ENCODE measurements at places on chromosomes 6 and 20.

DNA sequence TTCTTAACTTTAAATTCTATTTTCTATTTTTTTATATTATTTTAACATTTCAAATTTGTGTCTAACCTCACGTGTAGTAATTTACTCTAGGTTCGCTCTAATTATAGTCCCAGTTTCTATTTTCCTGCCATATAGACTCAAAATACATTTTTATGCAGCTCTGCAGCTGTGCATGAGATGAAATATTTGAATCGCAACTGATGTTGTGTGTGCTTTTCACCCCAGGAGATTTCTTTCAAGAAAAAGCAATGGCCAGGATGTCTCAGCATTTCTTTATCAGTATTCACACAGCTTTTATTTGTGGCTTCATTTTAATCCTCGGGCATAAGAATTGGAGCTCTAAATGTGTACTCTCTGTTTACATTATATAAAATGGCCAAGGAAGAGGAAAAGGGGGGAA lies 157.6 kb downstream of the HDGFL1 start:
- DNase-seq: no peak

- DNase-seq: peak; percentile 79
Measured at GRCh38 chr6:3749977-3750316, 1.6 kb downstream of the PXDC1 start.

DNA sequence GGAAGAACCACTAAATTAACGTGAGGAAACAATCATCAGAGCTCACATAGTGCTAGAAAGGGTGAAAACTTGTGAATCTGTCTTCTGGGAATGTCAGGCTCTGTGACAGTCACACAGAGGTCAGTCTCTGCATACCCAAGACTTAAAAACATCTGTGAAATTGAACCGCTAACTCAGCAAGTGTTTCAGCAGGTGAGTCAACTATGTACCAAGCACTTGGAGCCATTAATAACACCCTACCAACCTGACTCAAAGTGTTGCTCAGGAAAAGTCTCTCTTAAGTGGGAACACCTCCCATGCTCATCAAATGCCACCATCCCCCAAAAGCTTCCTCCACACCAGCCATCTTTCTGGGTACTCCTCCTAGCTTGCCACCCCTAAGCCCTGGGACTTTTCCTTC lies 92.3 kb upstream of the CARMIL1 start:
- no peak for DNase-seq

GRCh38 chr20:56368351-56369134 lies 9.8 kb downstream of the FAM210B start:
- DNase-seq: no peak

DNA sequence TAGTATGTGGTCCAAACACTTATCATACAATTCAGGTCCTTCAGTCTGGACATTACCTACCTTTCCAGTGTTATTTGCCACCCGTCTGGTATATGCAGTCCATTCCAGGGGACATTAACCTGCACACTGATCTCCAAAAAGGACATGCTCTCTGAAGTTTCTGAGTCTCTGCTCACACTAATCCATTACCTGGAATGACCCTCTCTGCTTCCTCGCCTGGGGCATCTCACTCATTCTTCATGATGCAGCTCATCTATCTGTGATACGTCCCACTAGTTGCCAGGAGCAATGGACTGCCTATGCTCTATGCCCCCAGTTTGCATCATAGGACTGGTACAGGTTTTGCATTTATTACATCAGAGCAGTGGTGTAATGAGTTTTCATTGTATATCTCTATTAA lies 5.9 kb upstream of the TUBB2B start:
- DNase-seq: no peak

DNA sequence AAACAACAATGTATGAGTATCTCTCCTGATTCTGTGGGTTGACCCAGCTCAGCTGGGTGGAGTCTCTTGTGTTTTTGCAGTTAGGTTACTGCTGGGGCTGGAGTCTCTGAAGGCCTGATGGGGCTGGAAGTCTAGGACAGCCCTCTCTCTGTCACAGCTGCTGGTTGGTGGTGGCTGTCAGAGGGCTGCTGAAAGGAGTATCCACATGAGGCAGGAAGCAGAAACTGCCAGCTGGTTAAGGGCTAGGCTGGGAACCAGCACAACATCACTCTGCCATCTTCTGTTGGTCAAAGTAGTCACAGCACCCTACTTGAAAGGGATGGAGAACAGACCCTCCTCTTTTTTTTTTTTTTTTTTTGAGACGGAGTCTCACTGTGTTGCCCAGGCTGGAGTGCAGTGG lies 10.0 kb upstream of the PACSIN1 start:
- DNase-seq: no peak

- DNase-seq: no peak
Measured at GRCh38 chr6:34568341-34569201, 12.4 kb upstream of the SPDEF start.

DNA sequence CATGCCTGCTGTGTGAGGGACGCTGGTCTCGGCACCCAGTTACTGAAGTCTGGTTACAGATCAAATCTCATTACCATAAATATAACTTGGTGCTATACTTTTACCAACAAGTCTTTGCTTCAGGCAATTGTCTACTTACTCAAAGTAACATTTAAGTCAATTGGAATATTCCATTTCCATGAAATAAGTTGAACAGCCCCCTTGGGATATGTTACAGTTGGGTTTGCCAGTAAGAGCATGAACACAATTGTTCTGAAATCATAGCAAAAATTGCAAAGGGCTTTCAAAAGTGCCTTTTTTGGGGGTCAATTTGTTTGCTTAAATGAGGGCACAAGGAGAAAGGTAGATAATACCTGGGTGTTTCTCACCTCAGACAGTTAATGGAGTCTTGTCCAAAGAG lies 170.9 kb upstream of the EXOC2 start:
- no peak for DNase-seq

- no peak for DNase-seq
Measured at GRCh38 chr20:21570285-21570992, 56.6 kb upstream of the NKX2-2 start.

- no peak for DNase-seq
Measured at GRCh38 chr6:84258866-84259265, 31.4 kb upstream of the CEP162 start.

DNA sequence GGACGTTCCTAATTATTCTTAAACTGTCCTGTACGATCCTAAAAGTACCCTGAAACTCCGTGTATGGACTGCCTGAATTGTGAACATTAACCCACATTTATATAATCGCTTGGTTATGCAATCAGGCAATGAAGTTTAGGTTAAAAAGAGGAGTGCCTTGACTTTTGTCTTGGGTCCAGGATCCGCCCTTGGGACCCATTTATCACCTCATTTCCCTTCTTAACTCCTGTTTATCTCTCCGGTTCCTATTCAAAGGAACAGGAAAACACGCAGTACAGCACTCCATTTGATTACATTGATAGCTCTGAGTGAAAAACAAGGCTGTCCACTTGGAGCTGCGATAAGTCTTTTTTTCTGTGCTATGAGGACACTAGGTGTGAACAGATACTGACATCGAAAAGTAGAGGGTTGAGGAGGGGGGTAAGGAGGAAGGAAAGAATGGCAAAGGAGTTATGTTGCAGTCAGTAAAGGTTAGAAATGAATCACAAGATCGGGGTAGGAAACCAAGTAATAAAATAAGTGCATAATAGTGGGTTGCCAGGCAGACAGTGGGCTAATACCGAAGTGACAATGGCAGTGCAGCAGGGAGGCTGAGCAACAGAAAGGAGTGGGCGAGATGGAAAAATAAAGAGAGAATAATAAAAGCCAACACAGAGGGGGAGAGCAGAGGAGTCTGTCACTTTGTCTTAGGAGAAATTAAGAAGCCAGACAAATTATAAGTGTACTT lies 15.9 kb upstream of the PCK1 start:
- DNase-seq: no peak

DNA sequence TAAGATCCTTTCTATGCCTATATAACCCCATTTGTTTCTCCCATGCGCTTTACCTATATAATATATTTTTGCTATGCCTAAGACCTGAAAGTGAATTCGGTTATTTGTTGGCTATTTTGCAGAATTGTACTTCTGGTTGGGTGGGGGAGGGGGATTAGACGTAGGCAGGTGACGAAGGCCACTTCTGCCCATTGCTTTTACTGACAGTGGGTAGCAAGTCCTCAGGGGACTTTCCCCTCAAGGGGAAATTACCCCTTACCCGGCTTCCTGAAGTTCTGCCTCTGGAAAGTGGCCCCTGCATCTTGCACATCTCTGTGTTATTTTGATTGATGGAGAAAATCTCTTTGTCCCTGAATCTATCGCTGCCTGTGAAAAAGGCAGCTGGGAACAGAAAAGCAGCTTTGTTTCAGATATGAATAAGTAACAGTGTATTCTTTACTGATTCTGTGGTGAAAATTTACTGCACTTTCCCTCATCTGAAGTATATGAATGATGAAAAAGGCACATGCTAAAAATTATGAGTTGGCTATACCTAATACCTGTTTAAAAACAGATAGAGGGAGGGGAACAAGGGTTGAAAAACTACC lies 133.9 kb downstream of the UTRN start:
- DNase-seq: no peak

GRCh38 chr6:105921781-105922180 lies 164.4 kb upstream of the PRDM1 start:
- no peak for DNase-seq

GRCh38 chr6:167244064-167244960 lies 46.8 kb upstream of the UNC93A start:
- no peak for DNase-seq

GRCh38 chr6:21744331-21744730 lies 150.8 kb downstream of the SOX4 start:
- DNase-seq: no peak

DNA sequence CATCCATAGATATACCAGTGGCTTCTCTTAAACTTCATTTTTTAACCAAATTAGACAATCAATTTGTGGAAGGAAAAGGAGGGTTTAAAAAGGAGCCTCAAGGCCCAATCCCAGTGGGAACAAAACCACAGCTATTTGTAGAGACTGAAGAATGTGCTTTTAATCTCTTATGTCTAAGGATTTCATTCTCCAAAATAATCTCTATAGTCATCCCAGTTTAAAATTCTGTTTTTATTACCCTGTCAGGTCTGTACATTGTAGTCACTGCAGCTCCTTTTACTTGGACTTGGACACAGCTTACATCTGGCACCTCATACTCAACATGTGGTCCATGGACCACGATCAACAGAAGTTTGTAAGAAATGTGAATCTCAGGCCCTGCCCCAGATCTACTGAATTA lies 152.1 kb upstream of the STMND1 start:
- peak; percentile 83 for DNase-seq

GRCh38 chr6:56227071-56227879 lies 20.1 kb downstream of the COL21A1 start:
- peak; percentile 83 for DNase-seq

GRCh38 chr6:26240157-26241032 lies 124.6 kb upstream of the BTN3A2 start:
- peak; percentile 94 for DNase-seq

DNA sequence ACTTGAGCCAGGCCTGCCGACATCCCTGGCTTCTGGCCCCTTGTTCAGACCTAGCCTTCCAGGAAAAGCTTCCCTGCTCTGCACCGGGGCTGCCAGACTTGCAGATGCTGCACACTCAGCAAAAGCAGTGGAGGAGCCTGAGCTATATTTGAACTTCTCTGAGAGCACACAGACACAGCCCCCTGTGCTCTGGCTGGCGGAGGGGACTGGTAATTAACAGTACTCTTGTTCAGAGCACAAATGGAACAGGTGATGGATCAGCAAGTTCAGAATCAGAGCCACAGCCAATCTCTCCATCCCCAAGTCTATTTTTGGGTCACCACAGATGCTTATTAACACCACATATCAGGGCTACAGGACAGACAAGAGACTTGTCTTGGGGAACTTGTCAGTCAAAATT lies 27.6 kb upstream of the RIMS4 start:
- DNase-seq: no peak

- DNase-seq: no peak
Measured at GRCh38 chr6:101489456-101489855, 95.9 kb downstream of the GRIK2 start.

GRCh38 chr6:108380876-108381275 lies 86.0 kb downstream of the AFG1L start:
- DNase-seq: no peak

GRCh38 chr6:133208183-133208755 lies 32.9 kb upstream of the EYA4 start:
- DNase-seq: peak; percentile 48

DNA sequence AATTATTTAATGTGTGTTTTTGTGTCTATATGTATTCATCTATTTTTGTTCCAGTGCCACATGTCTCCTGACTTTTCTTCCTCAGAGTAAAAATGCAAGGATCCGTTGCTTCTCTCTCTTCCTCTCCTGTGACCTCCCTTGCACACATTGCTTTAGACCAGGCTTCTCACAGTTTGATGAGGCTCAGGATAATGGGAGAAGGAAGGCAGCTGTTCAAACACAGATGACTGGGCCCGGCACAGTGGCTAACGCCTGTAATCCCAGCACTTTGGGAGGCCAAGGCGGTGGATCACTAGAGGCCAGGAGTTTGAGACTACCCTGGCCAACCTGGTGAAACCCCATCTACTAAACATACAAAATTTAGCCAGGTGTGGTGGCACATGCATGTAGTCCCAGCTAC lies 241.9 kb downstream of the SAMD5 start:
- DNase-seq: no peak

- DNase-seq: no peak
Measured at GRCh38 chr20:23363257-23363649, 1.3 kb downstream of the GZF1 start.

DNA sequence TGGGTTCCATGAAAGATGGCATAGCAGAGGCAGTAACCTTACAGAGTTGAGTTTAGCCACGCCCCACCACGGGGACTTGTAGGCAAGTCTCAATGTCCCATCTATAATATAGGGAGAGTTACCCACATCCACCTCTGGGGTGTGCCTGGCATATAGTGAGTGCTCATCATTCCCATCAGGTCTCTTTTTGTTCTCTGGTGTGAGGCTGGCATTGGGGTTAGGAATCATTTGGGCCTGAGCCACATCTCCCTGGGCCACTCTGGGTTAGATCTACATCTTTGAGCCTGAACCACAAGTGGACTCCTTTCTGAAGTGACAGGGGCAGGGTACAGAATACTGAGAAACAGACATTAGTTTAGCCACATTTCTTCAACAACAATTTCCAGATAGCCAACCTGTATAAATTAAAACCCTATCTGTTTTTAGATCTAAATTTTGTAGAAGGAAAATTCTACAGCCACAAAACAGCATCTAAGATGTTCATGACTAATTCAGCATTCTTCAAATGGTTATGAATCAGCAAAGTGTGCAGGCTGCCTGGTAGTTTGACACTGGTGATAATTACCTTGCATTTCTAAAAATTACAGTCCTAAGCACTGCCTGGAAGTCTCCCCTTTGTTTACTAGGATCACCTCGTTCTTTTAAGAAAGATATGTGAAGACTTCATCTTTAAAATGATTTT lies 20.1 kb downstream of the RNF24 start:
- peak; percentile 60 for DNase-seq

GRCh38 chr6:16818992-16819626 lies 57.8 kb upstream of the ATXN1 start:
- no peak for DNase-seq

DNA sequence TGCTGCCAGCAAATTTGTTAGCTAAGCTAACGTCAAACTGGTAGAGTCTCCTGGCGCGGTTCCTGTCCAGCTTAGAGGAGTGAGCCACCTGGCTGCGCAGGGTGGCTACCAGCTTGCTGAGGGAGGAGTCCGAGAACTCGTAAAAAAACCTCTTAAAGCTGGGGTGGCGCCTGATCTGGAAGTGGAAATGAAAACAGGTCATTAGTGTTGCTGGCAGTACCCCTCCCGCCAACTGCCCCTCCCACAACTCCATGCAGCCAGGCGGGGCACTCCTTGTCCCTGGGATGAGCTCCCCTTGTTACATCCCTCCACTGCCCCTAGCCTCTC lies 17.3 kb downstream of the BNIP5 start:
- DNase-seq: no peak
